Cardiac atrium fibroblast (primary cell): ENCODE measurements at places on chromosomes 11 and 22. TPM values are rescaled to one million over a fixed set of nuclear protein-coding genes. Genes with fewer than 3 reads are reported as not detected.

MGAT3 gene
- 1.8 and 3.2 TPM in 2 replicates for total RNA-seq

MYEOV gene
- total RNA-seq = not detected in 2 replicates

MMP12 gene
- total RNA-seq = not detected in 2 replicates

DDIAS gene
- total RNA-seq = 1.1 and 2.9 TPM in 2 replicates

ANKK1 gene
- not detected in 2 replicates for total RNA-seq

APOA4 gene
- not detected in 2 replicates for total RNA-seq

GSTP1 gene
- 1,161 and 1,414 TPM in 2 replicates for total RNA-seq

BCO2 gene
- total RNA-seq = 0.72 and 1.8 TPM in 2 replicates
